Iris pigment epithelial cell (primary cell): ENCODE measurements at places on chromosomes 3 and 15.
A peak's percentile ranks its signal among the peaks of the same experiment; 100 is the strongest.

DNA sequence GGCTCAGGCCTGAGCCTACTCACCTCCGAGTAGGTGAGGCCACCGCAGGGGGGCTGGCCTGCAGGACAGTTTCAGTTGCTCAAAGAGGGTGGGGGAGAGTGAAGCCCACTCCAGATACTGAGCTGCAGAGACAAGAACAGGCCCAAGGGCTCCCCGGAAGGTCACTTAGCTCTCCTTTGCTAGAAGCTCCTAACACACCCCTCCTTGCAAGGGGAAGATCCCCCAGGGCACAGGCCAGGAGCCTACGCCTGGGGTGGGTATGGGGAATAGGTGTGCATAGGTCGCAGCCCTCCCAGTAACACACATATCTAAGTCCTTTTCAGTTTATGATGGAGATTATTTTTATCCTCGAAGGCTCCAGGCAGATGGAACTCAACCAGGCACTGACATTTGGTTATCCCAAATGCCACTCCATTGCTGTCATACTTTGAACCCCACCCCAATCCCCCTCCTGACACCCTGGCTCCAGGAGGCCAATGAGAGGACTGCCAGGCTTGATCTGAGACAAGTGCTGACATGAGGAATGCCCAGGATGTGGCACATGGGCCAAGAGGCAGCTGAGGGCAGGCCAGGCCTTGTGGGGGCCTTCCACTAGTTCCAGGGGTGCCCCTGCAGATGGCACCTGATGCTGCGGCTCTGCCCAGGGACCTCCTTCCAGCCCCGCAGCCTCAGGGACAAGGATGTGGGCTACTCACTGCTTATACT lies 1.1 kb upstream of the MUSTN1 start:
- DNase-seq, result no peak

GRCh38 chr15:64535460-64536243 lies 75.3 kb downstream of the ZNF609 start:
- DNase-seq, result no peak

DNA sequence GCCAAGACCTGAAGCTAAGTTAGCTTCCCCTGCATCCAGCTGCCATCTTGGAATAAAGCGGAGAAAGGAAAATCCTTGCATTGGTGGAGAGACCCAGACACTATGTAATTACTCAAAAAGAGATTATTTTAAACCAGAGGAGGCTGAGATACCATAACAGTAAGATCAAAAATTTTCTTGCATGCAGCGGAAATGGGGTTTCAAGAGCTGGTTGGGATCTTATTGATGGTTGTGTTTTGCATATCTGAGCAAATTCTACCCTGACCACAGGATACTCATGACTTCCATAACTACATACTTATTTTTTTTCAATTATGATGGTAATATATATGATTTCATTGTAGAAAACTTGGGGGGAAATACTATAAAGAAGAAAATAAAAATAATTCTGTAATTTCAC lies 17.5 kb downstream of the TMEM158 start:
- no peak for DNase-seq

- no peak for DNase-seq
Measured at GRCh38 chr3:47772788-47773187, 8.9 kb downstream of the SMARCC1 start.

GRCh38 chr15:27448986-27449385 lies 478.0 kb downstream of the GABRG3 start:
- no peak for DNase-seq

DNA sequence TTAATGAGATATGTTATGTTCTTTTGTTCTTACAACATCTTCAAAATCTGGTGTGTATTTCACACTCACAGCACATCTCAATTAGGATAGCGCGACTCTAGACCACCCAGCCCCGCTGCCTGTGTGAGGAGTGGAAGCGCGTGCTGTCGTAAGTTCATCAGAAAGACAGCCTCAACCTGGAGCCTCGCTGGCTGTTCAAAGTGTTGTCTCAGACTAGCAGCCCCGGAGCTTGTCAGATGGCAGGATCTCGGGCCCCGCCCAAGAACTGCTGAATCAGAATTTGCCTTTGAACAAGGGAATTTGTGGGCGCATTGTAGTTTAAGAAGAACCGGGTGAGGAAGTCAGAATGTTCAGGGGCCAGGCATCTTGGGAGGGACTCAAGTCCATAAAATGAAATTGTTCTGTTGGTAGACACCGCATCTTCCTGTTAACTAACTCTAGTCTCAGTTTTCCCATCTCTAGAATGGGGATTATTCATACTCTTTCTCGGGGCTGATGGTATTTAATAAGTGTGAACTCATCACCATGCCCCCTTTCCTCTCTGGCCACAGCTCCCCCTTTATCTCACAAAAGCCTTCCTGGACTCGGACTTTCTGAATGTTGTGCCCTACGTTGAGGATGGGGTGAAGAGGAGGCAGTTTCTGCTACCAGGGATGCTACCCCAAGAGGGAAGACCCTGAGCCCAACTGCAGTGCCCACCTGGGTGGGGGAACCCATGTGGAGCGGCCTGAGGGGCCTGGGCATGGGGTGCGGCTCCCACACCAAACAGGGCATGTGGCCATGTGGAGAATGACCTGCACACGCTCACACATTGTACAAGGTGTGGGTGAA lies 40.4 kb downstream of the BHLHE40 start:
- DNase-seq, result no peak

DNA sequence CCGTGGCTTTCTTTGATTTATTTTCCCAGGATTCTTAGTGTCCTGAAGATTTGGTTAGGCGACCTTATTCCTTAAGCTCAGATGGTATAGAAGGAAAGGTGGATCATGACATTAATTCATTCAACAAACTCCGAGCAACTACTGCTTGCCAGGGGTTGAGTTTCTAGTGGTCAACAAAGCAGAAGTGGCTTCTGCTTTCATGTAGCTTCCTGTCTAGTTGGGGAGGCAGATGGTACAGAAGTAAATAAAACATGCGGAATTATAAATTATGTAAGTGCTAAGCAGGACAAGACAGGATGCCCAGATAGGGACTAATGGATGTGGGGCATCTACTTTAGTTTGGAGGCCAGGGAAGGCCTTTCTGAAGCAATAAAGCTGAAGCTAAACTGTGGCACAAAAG lies 15.6 kb downstream of the EEFSEC start:
- no peak for DNase-seq

GRCh38 chr15:99239545-99240198 lies 9.7 kb downstream of the TTC23 start:
- peak; percentile 59 for DNase-seq

DNA sequence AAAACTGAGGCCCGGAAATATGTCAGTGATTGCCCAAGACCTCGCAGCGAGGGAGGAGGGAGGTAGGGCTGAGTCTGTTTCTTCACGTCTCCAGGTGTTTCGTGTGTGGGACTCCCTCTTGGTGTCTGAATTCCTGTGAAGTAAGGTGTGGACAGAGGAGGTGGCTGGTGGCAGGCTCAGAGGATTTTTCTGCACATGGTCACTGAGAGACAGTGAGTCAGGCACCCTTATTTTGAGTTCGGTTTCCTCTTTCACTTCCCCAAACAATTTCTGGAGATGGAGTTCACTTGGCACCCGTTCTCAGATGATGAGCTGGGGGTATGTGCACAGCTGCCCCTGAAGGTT lies 46.3 kb upstream of the VPS8 start:
- no peak for DNase-seq

- DNase-seq, result no peak
Measured at GRCh38 chr3:13017361-13018042, 55.7 kb downstream of the IQSEC1 start.

DNA sequence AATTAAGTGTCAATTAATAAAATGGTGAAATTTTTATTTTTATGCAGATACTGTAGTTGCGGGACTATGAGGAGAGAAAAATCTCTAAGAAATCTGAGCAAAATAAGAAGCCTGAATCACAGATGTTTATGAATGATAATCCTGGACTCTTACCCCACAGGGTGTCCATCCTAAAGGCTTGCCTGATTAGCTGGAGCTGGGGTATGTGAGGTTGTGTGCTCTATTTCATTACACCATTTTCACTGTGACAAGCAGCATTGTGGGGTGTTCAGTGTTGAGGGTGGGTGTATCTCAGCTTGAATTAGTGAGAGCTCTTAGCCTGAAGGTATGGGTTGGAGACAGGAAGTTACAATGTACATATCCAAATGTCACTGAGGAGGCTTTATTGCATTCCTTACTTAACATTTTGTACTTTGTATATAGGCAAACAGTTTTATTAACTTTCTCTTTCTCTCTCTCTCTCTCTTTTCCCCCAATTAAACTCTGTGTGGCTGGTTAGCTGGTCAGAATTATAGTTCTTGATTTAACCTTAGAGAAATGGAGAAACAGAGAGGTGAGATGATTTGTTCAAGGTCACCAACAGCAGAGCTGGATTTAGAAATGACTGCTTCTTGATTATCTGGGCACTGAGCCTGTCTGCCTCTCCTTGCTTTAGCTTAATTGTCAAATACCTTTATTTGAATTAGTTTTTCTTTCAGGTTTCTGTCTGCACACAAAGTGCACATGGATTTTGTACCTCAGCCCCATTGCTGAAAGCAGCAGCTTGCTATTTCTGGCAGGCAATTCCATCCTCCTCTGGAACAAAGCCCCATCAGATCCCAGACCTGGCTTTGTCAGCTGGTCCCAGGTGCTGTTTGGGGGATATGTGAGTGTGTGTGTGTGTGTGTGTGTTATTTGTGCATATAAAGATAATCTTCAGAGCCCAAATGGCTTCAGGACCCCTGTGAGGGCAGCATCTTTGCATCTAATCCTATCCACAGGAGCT lies 35.8 kb downstream of the GJD2 start:
- DNase-seq, result peak; percentile 35

DNA sequence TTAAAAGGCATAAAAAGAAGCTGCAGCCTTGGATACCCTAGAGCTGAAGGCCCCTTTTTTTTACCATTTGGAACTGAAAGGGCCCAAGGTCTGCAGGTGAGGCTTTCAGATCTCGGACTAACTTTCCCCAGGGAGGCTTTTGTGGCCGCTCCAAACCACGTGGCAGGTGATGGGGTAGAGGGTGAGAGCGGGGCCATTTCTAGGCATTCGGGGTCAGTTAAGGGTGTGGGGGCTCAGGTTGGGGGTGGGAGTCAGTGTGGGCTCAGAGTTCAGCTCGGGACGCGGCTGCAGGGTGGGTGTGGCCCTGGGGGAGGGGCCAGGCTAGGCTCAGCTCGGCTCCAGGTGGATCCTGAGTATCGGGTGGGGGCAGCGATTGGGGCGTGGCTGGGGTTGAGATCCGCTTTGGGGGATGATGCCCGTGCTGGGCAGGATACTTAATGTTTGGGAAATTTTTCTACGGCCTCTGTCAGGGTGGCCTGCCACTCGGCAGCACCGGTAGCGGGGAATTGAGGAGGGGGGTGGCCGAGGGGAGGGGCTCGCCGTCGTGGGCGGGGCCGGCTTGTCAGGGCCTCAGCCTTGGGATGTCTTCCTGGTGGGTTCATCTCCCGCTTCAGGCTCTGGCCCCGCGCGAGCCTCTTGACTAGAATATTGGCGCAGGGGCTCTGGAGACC lies 2.5 kb downstream of the KLF13 start:
- no peak for DNase-seq

DNA sequence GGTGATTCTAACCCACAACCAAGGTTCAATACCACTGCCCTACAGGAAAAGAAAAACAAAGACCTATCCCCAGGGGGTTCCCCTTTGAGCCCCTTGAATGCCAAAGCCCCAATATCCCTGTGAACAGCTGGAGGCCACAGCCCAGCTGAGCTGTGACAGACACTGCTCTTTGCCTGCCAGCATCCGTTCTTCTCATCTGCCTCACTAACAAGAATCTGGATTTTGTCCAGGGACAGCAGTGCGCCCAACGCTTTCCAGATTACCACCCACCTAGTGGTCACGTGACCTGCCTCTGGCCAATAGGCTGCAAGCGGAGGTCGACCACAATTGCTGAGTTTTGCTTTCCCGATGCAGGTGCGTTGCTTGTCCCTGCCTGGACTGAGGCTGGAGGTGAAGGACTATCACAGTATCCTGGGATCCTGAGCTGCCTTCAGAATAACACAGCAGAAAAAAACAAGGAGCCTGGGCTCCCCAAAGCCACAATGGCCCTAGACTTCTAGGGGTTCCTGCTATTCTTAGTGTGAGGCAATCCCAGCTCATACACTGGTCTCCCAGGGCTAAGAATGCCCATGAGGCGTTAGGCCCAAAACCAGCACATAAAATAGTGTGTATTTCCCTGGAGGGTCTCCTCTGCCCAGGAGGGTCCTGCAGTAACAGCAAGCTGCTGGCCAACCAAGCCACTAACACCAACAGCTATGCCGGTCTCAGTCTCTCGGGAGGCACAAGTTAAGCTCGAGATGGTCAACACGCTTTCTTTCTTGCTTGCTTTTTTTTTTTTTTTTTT lies 13.8 kb downstream of the BDH1 start:
- DNase-seq, result peak; percentile 82

- DNase-seq, result no peak
Measured at GRCh38 chr3:100086401-100086800, 27.9 kb downstream of the FILIP1L start.

DNA sequence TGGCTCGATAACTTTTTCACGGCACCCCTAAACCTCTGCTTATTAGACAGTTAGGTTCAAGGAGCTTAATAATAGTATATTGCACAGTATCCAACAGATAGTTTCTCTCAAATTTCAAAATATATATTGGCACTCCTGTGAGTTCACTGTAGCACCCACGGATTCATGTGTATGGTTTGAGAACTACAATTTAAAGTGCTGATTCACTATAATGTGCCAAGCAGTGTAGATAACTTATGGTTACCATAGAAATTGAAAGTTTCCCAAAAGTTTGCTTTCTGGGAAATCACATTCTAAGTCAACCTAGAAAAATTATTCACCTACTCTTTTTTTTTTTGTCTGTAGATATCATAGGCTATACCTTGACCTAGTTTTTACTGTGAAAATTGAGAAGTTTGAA lies 86.6 kb downstream of the GAP43 start:
- DNase-seq, result no peak

DNA sequence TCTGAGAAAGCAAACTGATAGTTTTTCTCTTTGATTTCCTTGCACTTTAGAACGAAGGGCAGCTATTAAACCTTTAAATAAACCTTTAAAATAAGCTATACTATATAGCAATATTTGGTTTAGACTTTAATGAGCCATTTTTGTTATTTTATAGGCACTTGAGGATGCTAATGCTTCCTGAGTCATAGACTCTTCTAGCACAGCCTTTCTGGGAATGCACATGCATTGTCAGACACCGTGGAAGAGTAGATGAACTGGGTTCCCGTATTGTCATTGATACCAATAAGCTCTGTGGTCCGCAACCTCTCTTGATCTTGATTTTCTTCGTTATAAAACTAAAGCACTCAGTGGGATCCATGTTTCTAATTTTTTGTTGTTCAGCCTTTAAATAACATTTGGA lies 27.6 kb downstream of the CERS3 start:
- no peak for DNase-seq

DNA sequence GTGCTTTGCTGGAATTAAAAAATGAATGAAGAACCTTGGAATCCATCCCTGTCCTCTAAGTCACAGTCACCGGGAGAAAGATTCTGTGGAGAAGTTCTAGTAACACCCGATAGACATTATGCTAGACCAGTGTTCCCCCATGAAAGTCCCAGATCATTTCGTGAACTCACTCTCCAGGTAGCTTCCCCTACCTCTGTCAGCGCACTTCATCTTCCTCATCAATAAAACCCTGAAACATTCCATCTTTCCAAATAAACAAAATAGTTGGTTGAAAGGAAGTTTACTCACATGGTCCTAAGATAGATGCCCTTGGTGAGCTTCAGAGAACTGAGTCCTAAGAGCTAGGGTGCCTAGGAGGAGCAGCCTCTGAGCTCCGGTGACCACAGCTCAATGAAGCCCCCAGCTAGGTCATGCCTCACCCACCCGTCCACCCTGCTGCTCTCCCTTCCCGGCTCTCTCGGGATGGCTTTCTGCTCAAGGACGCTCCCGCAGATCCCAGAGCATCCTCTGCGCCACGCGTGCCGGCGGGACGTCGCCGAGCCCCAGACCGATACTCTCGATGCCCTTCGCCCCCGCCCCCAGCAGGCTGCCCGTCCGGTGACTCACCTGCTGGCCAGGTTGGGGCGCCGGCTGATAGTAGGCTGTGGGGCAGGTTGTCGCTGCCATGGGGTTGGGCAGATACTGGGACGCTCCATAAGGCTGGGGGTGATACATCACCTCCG lies 776 bp downstream of the VGLL3 start:
- no peak for DNase-seq
